IMR-90 (cell line): ENCODE measurements at places on chromosomes 11 and 22. TPM values are rescaled to one million over a fixed set of nuclear protein-coding genes. Genes with fewer than 3 reads are reported as not detected.

The ST14 gene
- total RNA-seq = not detected in 2 replicates

The SMIM35 gene
- total RNA-seq = not detected in 2 replicates

The OR52I2 gene
- not detected in 2 replicates for total RNA-seq

The SYNGR1 gene
- total RNA-seq = 6.3 and 19.7 TPM in 2 replicates

The TEX12 gene
- total RNA-seq = not detected in 2 replicates

The XKR3 gene
- not detected in 2 replicates for total RNA-seq

The ANKK1 gene
- total RNA-seq = not detected in 2 replicates

The YAP1 gene
- 207 and 251 TPM in 2 replicates for total RNA-seq

GRCh38 chr11:76234021-76234415, 27.7 kb upstream of the WNT11 start:
- DNase-seq = no peak

DNA sequence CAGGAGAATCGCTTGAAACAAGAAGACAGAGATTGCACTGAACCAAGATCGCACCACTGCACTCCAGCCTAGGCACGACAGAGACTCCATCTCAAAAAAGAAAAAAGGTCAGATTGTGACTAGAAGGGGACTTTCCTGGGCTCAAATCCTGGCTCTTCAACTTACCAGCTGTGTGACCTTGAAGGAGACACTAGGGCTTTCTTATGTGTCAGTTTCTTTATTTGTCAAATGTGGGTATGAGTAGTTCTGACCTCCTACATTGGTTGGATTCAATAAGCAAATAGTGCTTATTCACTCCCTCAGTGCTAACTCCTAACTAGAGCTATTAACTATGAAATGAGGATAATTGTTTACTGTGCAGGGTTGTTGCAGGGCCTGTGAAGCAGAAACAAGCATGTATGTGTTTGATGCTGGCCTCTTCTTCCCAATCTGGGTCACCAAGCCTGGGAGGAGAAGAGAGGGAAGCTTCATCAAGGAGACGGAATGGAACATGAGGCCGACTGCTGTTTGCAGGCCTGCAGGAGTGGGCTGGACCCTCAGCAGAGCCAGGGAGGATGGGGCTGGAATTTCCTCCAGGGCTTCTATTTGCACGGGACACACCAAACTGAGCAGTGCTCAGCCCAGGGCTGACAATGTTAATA, 22.5 kb downstream of the RHOD start:
- no peak for DNase-seq

DNA sequence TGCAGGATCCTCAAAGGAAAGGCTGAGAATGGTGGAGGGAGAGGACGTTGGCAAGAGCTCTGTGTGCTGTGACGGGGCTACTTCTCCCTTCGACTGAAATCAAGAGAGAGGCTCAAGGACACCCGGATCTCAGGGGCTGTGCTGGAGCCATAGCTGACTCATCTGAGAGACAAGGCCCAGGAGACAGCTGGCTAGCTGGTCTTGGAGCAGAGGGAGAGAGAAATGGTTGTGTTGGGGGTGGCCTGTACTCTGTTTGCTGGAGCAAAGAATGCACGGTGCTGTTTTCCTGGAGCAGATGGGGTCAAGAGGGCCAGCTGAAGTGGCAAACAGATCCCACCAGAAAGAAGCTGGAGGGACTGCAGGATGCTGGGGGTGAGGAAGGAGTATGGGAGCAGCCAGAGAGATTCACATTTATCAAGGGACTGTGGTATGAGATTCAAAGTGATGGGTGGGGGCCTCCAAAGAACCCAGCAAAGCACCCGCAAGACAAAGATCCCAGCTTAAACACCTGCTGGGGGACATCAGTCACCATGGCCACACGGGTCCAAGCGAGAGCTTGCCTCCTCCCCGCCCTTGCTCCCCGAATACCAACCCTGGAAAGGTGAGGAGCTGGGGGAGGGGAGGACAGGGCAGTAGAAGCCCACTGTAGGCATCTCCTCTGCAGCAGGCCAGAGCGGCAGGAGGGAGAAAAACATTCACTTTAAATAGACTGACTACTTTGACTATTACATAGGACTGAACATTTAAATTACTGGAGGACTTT, 40.8 kb downstream of the MAP6 start:
- peak; percentile 58 for DNase-seq

DNA sequence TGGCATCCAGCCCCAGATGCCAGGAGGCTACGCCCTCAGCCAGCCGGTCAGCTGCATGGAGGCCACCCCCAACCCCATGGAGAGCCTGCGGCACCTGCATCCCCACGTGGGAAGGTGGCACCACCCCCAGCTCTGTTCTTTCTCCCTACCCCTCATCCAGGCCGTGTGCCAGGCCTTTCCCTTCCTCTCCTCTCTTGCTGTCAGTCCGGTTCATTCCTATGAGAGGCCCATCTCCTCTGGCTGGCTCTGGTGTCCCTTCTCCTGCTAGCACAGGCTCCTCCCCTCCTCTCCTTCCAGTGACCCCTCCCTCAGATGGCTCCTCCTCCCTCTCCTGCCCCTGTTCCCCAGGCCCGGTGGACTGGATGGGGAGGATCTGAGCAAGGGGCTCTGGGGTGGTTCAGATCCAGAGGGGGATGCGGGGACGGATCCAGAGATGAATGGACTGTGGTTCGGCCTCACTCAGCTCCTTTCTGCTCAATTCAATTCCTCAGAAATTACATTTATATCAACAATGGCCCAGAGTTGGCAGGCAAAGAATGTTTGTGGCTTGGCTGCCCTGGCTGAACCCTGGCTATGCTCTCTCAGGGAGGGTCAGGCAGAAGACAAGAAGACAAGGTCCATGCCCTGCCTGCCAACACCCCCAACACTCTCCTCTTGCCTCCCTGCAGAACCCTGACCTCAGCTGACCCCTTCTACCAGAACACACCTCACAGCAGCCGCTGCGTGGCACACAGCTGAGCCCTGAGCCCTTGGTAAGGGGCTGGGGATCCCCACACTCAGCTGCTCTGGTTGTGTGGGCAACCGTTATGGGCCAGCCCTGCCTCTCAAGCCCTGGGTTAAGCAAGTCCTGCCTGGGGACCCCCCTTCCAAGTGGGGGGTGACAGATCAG, 18.5 kb upstream of the LRRC10B start:
- DNase-seq = peak; percentile 10

DNA sequence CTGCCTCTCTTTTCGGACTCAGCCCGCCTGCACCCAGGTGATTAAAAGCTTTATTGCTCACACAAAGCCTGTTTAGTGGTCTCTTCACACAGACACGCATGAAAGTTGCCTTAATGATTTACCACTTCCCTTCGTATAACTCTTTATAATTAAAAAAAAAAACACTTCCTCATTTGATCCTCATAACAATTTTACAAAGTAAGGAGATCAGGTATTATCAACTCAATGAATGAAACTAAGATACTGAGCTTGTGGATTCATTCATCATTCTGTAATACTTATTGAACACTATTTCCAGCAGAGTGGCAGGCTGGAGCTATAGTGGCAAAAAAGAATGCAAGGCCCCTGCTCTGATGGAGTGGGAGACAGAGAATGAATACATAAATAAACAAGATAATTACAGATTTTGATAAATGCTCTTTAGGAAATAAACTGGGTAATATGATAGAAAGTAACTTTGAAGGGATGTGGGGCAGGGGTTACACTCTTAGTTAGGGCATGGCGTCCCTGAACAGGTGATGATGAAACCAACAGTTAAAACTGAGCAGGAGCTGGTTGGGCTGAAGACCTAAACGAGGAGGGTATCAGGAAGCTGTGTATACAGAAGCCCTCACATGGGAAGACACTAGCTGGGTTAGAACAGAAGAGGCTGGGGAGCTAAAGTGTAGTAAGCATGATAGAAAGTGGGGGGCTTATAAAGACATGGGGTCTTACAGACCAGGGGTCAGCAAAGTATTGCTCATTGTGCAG, 5.4 kb upstream of the CRTAM start:
- no peak for DNase-seq

GRCh38 chr11:114060392-114061047, 1.0 kb downstream of the ZBTB16 start:
- no peak for DNase-seq

DNA sequence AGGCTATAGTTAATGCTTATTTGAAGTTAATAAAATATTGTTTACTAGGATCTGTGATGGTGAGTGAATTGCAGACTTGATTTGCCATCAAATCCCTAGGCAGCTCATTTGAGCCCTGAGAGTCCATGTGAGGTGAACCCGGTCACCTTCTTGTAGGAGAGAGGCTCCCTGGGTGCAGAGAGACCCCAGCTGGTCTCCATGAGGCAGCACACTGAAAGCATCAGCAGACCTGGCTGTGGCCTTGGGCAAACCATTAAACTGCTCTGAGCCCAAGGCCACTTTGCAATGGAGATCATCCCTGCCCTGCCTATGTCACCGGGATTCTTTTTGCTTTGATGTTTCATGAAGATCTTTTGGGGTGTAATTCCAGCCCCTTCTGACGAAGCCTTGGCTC, 125.2 kb downstream of the MICAL2 start:
- DNase-seq = peak; percentile 34

DNA sequence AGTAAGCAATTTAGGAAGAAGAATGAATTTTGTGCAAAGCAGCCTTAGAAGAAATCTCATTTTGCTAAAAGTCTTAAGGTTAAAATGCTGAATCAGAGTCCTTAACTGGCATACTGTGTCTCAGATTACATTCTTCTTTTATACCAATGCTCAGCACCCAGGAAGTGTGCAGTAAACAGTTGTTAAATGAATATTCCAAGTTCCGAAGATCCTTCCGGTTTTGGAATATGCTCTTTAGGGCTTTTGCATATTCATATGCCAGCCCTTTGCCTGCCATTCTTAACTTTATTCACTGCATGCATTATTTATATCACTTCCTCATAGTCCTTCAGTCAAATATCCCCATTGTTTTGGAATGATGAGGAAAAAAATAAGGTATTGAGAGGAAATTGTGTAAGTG, 242.0 kb downstream of the DDX10 start:
- peak; percentile 40 for DNase-seq

GRCh38 chr11:87323899-87324298, 286.2 kb downstream of the TMEM135 start:
- DNase-seq = no peak

GRCh38 chr11:108223348-108224149, 682 bp downstream of the ATM start:
- DNase-seq = peak; percentile 22

DNA sequence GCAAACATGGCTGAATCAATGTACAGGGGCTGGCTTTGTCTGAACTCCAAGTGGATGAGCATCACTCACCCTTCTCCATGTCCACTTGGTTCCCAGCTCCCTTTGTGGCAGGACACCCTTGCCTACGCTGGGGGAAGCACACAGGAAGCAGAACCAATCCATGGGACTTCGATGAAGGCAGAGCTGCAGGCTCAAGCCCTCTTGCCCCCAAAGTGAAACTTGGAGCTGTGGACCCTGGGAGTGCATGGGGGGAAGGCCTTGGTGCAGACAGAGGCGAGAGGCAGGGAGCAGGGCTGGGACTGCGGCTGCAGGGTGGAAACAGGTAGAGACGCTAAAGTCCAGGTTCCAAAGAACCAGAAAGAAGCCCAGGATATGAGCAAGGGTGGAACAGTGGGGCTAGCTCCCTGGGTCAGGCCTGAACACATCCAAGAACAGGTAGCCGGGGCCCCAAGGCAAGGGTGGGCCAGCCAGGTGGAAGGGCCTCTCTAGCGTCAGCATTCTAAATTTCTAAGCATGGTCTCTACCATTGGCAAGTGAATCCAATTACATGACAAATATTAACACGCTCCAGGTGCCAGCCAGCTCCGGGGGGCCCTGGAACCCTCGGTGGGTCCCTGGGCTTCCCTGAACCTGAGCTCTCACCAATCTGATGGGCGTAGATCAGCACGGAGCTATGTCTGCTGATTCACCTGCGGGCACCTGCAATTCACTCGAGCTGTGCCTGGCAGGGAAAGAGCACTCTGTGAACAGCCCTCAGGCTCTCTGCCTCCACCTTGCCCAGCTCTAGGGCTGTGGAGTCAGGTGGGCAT, 532.8 kb downstream of the BRD1 start:
- no peak for DNase-seq

- no peak for DNase-seq
Measured at GRCh38 chr11:104490182-104490581, 326.2 kb upstream of the PDGFD start.

GRCh38 chr11:10876158-10876557, 18.3 kb upstream of the ZBED5 start:
- DNase-seq = peak; percentile 31

DNA sequence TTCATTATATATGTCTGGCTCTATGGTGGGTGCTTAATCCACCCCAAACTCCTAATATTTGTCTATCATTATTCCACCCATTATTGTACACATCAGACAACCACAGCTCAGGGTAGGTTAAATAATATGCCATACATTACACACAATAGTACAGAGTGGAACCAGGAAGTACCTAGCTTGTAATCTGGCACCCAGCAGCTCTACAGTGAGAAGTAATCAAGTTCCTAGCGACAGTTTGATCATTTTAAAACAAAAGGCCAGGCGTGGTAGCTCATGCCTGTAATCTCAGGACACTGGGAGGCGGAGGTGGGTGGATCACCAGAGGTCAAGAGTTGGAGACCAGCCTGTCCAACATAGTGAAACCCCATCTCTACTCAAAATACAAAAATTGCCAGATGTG, 141.0 kb downstream of the LARGE1 start:
- no peak for DNase-seq

GRCh38 chr22:49429066-49429465, 398.6 kb downstream of the BRD1 start:
- no peak for DNase-seq

GRCh38 chr11:85098996-85099395, 528.1 kb downstream of the DLG2 start:
- no peak for DNase-seq
